ENCODE measurements at places on chromosomes 5 and 9. TPM values are rescaled to one million over a fixed set of nuclear protein-coding genes. Genes with fewer than 3 reads are reported as not detected.

The GLDC gene
- 22.8 TPM for total RNA-seq

The PCDHB4 gene
- 0.13 TPM for total RNA-seq

The ELOVL7 gene
- 0.13 TPM for total RNA-seq

The PHF24 gene
- not detected for total RNA-seq

The CARTPT gene
- total RNA-seq = not detected

The SAXO1 gene
- total RNA-seq = not detected

The POC5 gene
- 20.1 TPM for total RNA-seq

The FOXD4 gene
- 0.27 TPM for total RNA-seq

The BTNL9 gene
- total RNA-seq = not detected

The SEMA5A gene
- 0.27 TPM for total RNA-seq

The CCL21 gene
- total RNA-seq = not detected

The IL13 gene
- not detected for total RNA-seq

The JAKMIP2 gene
- total RNA-seq = not detected

The DDX4 gene
- not detected for total RNA-seq

The GFRA3 gene
- not detected for total RNA-seq

The NRG2 gene
- total RNA-seq = 0.93 TPM

The GARIN3 gene
- total RNA-seq = not detected

The TAL2 gene
- not detected for total RNA-seq

The SNCB gene
- 0.27 TPM for total RNA-seq

The MED7 gene
- 12.1 TPM for total RNA-seq

The MSH3 gene
- 13.4 TPM for total RNA-seq

The IL31RA gene
- total RNA-seq = 1.7 TPM

The PCDHAC2 gene
- 1.8 TPM for total RNA-seq

The SPINK13 gene
- total RNA-seq = not detected

The FCN1 gene
- not detected for total RNA-seq

The TOR1A gene
- total RNA-seq = 59.1 TPM

The PCDHB14 gene
- 0.14 TPM for total RNA-seq

The F2RL2 gene
- total RNA-seq = 0.80 TPM

The HABP4 gene
- 9.4 TPM for total RNA-seq

The COL23A1 gene
- not detected for total RNA-seq

The TMC1 gene
- 2.2 TPM for total RNA-seq

The CCNO gene
- 0.13 TPM for total RNA-seq

The PCDHA2 gene
- total RNA-seq = under 0.01 TPM

Data from thoracic aorta endothelial cell (primary cell).